ENCODE measurements at places on chromosomes 11 and 22. TPM values are rescaled to one million over a fixed set of nuclear protein-coding genes. Genes with fewer than 3 reads are reported as not detected.

The NELL1 gene
- total RNA-seq: not detected

The GPR83 gene
- not detected for total RNA-seq

The OR52H1 gene
- not detected for total RNA-seq

The INPP5J gene
- total RNA-seq: not detected

The GLB1L3 gene
- not detected for total RNA-seq

The LIF gene
- total RNA-seq: 9.7 TPM

The THY1 gene
- 46.6 TPM for total RNA-seq

The IFITM10 gene
- 0.65 TPM for total RNA-seq

The OR10A2 gene
- total RNA-seq: not detected

The RASSF10 gene
- total RNA-seq: not detected

The HEPHL1 gene
- total RNA-seq: under 0.01 TPM

The BACE1-AS gene
- 2.8 TPM for total RNA-seq

The SCARF2 gene
- total RNA-seq: 32.1 TPM

The MPZL3 gene
- 0.49 TPM for total RNA-seq

The P2RY2 gene
- not detected for total RNA-seq

The VEGFB gene
- total RNA-seq: 31.3 TPM

The PNPLA3 gene
- total RNA-seq: 1.5 TPM

The CHADL gene
- 0.18 TPM for total RNA-seq

The OR10D3 gene
- not detected for total RNA-seq

The PIH1D2 gene
- total RNA-seq: 0.32 TPM

The NPAS4 gene
- not detected for total RNA-seq

The RFPL1 gene
- not detected for total RNA-seq

The SNU13 gene
- 164 TPM for total RNA-seq

The ZBTB16 gene
- total RNA-seq: 33.0 TPM

The MRPL23 gene
- total RNA-seq: 77.3 TPM

The CNGA4 gene
- total RNA-seq: not detected

The RFPL3 gene
- not detected for total RNA-seq

The GUCY1A2 gene
- 6.0 TPM for total RNA-seq

The POU2AF3 gene
- total RNA-seq: not detected

All from cardiac atrium fibroblast (primary cell).